ENCODE measurements at places on chromosomes 7 and 10.

GRCh38 chr7:75906991-75907667 is 7.8 kb upstream of the POR start:
- DNase-seq = no peak

GRCh38 chr7:31786326-31786725 is 99.3 kb downstream of the PPP1R17 start:
- DNase-seq = no peak

DNA sequence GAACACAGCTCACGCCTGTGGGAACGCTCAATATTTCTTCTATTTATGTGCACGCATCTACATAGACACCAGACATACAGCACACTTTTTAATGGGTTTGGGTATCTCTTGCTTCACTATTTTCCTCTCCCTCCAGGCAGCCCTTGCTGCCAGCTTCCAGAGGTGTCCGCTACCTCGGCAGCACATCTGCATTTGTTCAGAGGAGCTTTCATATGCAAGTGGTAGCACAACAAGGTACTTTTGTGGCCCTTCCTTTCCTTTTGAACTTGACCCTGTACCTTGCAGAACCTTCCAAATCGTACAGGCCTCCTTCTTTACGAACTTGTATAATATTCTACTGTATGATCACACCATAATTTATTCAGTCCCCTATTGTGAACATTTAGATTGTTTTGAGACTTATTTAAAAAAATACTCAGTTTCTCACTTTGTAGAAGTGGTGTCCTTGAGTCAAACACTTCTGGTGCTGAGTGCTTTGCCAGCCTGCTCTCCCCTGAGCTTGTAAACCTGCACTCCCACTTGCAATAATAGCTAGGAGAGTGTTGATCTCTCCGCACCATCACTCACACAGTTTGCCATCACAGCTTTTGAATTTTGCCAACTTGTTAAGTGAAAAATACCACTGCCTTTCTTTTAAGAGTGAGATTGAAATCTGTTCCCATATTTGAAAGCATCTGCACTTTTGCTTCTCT is 106.0 kb upstream of the ZNF32 start:
- no peak for DNase-seq

DNA sequence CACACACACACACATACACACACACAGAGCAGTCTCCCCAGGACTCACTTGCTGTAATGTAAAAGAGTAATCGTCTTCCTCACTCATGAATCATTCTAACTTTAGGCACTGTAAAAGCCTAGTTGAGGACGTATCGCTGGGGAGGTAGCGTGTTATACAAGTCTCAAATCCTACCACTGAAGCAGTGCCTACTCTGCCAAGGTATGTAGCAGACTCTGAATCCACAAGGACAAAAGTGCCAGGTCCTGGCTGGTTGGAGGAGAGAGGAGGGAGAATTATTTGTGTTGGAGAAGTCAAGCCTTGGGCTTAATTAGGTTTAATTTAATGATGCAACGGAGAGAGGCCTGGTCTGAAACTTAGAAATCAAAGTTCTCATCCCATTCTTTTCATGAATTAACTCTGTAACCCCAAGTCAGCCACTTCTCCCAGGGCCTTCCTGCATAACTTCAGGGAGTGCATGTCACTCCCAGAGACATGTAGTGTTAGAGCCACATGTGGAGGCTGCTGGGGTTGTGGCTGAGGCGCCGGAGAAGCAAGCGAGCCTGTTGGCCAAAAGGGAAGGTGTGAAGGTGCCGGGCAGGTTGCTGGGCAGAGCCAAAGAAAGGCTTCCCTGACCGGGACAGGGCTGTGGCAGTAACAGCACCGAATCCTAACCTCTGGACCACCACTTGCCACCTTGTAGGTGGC is 36.7 kb downstream of the NKX2-3 start:
- DNase-seq = no peak

GRCh38 chr10:60200012-60200681 is 189.5 kb downstream of the ANK3 start:
- DNase-seq = no peak

DNA sequence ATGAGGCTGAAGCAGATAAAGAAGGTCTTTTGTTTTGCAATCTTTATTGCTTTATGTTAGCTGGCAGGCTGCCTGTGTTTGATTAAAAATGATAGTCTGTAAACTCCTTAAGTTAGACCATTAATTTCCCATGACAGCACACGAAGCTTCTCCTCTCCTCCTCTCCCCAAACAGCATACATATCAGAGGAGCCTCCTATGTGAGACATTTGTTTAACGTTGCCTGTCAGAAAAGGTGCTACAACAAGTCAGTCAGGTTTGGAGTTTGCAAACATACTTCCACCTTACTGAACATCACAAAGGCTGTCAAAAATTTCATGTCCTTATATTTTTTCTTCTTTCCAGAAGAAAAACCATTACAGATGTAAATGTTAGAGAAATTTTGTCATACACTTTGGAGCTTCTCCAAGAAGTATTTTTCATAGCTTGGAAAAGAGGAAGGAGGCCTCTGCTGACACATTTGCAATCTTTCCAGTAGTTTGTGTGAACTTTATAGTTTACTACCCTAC is 393.1 kb downstream of the EXOC4 start:
- no peak for DNase-seq

Measured in stimulated activated CD4-positive, alpha-beta T cell treated with anti-CD3 and anti-CD28 coated beads, Interleukin-4, amount 100 ng/mL, for 1 hour (primary cell).